ENCODE measurements at places on chromosomes 4 and X.

DNA sequence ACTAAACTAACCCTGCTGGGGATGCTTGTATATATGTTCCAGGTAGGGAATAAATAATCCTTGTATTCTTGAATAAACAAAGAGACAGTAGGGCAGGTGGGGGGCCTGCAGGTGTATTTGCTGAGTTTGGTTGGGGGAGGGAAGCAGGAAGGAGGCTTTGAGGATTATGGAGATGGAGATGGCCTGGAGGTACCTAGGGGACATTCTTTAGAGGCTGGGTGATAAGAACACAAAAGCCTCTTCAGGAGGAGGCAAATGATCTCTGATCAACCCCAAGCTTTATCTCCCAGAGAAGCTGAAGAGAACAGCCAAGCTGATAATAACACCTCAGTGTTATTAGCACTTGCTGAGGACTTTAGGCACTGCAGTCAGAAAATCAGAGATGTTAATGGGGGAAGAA lies 187.7 kb downstream of the MGST2 start:
- no peak for DNase-seq

GRCh38 chrX:14738643-14739042 lies 134.2 kb downstream of the FANCB start:
- DNase-seq: no peak

GRCh38 chrX:136920001-136920400 lies 39.5 kb upstream of the RBMX start:
- DNase-seq: no peak

GRCh38 chr4:119478446-119479179 lies 150.0 kb downstream of the PDE5A start:
- no peak for DNase-seq

DNA sequence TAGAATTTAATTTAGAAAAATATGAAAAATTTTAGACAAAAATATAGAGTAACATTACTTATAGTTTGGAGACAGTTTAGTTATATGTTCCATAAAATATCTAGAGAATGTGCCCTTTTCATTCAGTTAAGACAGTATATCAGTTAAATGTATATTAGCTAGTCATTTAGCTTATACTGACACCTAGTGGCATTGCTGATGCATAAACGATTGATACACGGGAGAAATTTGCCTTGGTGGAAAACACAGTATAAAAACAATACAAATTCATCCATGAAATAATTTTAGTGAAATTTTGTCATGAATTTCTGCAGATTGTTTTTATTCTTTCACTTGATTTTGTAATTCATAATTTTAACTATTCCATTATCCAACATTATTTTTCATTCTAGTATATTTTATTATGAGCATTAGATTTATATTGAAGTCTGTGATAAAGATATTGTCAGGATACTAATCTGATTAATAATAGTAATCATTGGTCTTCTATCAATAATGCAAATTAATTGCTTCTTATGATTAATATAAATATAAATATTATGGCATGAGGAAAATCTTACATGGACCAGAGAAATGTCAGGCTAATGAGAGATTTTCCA lies 219.0 kb downstream of the TLL1 start:
- peak; percentile 2 for DNase-seq

DNA sequence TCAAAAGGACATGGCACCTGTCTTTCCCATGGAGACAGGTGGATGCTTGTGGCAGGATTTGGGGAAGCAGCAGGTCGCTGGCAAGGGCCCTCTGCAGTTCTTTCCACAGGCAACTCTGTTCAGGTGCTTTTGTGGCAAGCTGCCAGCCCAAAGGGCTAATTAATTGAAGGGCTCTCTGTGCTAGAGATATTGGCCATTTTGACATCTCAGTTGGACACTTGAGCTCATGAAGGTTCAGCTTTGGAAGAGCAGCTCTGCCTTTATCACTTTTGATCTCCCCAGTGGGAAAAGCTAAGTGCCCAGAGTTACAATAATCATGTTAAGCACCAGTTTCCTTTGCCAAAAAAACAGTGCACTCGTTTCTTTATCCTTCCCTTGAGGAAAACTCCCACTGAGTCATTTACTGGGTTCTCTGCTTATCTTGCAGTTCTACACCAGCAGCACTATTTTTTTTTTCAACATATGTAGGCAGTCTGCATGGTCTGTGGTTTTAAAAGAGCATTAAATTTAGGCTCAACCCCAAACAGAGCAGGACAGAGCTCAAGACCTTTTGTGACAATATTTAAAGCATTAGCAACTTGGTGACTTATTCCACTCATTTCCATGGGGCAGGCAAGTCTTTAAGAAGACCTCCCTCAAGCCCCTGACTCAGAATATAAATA lies 336.4 kb upstream of the RASGEF1B start:
- no peak for DNase-seq

GRCh38 chr4:37892641-37893040 lies 1.8 kb downstream of the TBC1D1 start:
- no peak for DNase-seq

DNA sequence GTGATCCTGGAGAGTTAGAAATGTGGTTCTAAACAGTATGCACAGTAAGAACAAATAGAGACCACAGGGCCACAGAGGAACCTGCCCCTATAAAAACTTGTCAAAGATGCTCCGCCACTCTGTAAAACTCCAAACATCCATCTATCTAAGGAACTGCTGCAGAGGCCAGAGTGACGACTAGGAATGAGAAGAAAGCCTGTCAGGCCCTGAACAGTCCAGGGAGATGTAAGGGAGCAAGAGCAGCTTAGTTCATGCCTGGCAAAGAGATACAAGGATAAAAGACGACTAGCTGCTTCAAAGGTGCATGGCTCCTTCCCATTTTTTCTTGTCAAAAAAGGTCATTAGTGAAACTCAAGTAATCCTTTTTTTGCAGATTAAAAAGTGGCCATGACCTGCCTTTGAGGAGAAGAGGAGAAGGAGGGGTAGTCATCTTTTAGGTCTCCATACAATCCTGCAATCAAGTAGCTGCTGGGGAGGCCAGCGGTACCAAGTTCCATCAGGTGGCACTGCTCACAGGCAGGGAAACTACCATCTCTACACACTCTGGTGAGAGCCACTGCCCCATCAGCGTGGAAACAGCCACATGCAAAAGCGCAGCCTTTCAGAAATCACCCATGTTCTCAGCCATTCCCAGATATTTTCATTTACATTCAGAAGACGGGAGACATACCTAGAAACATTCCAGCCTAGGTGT lies 162.1 kb downstream of the TSPAN5 start:
- DNase-seq: no peak

DNA sequence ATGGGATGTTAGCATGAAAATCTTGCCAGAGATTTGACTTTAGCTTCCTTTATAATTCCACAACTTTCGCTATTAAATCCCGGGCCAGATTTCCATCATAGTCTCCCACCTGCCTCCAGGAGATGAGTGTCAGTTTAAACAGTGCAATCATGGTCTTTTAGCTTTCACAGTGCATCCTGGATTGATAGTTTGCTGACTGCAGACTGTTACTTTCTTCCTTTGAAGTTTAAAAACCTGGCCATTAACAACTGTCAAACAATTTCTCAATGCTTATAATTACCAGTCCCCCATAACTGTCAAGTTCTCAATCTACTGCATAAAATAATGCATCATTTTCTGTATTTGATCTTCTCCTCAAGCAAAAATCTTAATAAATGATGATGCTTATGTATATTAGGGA lies 108.4 kb upstream of the FSTL5 start:
- DNase-seq: no peak

DNA sequence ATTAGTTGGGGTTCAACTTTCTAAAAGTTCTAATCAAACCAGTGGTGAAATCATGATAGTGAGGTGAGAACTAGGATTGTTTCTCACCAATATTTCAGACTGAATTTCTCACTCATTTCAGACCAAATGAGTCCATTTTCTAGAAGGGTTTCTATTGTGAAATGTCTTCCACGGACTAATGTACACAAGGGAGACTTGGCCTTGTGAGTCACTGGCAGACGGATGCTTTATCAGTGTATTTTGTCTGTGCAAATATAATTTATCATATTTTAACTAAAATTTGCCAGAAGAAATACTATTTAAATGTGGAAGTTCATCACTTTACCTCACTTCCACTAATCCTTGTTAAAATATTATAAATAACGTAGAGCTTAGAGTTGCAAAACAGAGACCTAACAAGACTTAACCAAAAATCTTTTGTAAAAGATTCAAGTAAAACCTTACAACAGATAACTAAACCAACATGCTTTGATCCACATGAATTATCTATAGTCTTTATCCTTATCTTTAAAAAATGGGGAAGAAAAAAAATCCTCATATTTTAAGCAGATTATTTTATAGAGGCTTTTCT lies 506.0 kb upstream of the FAM241A start:
- no peak for DNase-seq

- no peak for DNase-seq
Measured at GRCh38 chr4:168199260-168199957, 107.1 kb downstream of the ANXA10 start.

- DNase-seq: no peak
Measured at GRCh38 chrX:39602195-39602594, 495.6 kb downstream of the BCOR start.

DNA sequence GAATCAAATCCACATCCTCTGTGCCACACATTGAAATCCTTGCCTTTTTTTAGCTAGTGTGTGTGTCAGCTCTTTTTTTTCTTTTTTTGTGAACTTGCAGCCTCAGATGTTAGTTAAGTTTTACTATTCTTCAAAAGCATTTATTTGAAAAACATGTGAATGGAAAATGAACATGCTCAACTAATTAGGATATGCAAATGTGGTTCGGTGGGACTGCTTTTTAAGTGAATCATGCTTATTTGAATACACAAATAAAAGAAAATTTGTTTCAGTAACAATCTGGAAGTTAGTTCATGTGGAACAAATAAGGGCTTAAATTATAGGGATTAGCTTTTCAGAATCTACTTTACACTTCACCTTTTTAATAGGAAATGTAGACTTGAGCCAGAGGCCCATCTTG lies 751.5 kb upstream of the FAM241A start:
- peak; percentile 81 for DNase-seq

GRCh38 chrX:73398185-73398914 lies 48.5 kb upstream of the CDX4 start:
- DNase-seq: no peak

DNA sequence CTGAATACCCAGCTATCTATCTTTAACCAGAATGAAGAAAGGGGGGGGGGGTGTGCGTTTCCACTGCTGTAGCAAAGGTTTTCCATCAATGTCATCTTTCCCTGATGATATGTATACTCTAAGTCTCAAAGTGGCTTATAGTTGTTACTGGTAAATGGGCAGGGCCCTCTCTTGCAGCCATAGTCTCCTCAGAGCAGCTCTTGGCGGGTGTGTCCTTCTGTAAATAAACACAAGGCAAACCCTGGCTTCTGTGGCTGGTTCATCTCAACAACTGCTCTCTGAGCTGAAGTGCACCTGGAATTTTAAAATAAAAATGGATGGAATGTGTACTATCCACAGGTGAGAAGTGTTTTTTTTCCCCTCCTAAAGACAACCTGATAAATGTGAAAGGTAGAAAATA lies 57.5 kb upstream of the SCML1 start:
- DNase-seq: no peak

All from skin of body (tissue), 3 donors.